ENCODE measurements at places on chromosomes 5 and 9.

DNA sequence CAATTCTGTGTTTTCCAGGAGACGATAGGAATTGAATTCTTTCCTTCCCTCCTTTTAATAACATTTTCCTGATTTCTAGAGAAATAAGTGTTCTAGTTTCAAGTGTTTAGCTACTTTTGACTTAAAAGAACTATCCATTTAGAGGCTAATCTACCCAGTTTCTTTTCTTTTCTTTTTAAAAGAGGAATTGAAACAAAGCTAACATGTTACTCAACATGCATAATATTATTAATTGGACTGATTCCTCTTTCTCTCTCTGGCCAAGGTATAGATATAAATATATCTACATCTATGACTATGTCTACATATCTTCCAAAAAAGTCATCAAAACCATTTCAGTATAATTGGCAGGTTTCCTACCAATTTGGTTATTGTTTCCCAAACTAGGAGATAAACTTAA is 309.8 kb downstream of the TRPM3 start:
- no peak for DNase-seq

- DNase-seq, result peak; percentile 19
Measured at GRCh38 chr5:160260881-160261815, 31.8 kb downstream of the FABP6 start.

GRCh38 chr5:110803467-110804326 is 64.9 kb downstream of the SLC25A46 start:
- DNase-seq, result no peak

GRCh38 chr5:147737921-147738320 is 44.6 kb downstream of the JAKMIP2 start:
- no peak for DNase-seq

DNA sequence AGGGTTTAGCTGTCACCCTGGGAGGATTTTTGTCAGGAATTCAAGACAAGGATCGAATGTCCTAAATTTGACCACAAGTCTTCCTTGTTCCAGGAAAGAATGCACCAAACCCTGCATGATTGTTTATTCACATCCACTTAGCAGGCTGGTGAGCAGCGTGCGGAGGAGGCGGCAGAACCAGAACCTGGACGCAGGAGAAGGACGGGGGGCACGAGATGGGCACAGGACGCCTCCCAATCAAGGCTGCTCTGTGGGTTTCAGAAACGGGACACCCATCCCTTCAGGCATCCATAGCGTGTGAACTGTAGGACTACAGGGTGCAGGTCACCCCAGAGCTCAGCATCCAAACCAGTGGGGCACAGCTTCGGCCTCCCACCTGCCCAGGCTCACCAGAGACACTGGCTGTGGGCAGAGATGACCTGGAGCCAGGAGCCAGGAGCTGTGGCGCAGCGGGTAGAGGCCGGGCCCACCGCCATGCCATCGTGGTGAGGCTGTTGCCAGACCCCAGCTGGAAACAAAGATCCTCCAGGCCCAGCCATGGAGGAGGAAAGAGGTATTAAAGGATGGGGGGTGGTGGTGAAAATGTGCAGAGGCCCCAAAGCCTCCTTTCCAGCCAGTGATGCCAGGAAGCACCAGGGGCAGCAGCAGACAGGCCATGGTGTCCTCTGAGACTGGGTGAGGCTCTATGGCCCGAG is 32.3 kb upstream of the ADAMTS2 start:
- peak; percentile 75 for DNase-seq

DNA sequence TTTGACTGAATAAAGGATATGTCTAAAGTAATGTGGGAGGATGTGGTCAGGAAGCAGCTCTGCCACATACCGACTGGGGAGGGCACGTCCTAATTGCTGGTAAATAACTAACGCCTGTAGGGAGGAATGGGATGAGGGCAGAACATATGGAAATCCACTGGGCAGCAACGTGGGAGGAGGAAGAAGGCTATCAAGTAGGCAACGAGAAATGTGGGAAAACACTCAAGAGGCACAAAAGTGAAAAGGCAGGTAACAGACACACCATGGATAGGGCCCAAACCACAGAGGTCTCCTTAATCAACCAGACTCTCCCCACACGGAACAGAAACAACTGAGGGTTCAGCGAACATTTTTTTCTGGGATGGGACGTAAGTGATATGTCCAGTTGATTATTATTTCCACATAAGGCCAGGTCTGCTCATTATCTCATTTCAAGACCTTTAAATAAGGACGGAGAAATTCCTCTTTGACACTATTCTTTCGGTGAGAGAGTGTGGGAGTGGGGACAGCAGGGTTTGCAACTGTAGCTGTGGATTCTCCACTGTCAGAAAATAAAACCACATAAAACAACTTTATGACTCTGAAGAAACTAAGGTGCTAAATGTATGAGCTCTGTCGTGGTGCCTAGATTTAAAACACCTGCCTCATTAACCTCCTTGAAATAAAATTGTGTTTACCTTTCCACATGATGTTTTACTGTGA is 17.0 kb downstream of the IARS1 start:
- DNase-seq, result no peak

DNA sequence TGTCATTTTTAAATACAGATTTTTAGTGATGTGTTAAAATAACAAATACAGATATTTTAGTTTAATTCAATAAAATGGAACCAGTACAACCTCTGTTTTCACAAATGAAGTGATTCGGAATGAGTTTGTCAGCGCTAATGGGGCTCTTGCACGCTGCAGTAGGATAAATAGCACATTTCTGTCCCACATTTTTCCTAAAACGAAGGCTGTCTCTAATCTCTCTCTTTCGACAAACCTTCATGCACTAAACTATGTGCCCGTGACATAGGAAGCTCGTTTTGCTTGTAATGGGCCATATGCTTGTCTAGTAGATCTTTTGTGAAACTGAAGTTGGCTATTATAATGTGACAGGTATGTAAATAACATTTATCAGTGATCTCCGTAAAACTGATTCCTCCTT is 100.5 kb downstream of the INIP start:
- DNase-seq, result no peak

- peak; percentile 70 for DNase-seq
Measured at GRCh38 chr5:75053304-75054133, 1.2 kb upstream of the GCNT4 start.

DNA sequence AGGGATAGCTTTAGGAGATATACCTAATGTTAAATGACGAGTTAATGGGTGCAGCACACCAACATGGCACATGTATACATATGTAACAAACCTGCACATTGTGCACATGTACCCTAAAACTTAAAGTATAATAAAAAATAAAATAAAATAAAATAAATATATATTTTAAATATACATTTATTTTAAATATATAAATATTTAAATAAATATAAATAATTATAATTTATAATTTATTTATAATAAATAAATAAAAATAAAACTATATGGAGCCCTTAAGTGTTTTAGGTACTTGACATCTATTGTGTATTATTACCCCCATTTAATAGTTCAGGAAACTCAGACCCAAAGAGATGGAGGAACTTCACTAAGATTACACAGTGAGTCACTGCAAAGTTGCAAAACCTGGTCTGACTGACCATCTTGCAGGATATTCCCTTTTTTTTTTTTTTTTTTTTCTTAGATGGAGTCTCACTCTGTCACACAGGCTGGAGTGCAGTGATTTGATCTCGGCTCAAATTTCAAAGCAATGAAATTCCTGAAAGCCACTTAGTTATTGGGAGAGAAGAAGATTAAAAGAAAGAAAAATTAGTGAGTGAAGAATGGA is 5.8 kb upstream of the C5orf52 start:
- DNase-seq, result peak; percentile 88

GRCh38 chr9:93677641-93678136 is 101.3 kb downstream of the PHF2 start:
- no peak for DNase-seq

DNA sequence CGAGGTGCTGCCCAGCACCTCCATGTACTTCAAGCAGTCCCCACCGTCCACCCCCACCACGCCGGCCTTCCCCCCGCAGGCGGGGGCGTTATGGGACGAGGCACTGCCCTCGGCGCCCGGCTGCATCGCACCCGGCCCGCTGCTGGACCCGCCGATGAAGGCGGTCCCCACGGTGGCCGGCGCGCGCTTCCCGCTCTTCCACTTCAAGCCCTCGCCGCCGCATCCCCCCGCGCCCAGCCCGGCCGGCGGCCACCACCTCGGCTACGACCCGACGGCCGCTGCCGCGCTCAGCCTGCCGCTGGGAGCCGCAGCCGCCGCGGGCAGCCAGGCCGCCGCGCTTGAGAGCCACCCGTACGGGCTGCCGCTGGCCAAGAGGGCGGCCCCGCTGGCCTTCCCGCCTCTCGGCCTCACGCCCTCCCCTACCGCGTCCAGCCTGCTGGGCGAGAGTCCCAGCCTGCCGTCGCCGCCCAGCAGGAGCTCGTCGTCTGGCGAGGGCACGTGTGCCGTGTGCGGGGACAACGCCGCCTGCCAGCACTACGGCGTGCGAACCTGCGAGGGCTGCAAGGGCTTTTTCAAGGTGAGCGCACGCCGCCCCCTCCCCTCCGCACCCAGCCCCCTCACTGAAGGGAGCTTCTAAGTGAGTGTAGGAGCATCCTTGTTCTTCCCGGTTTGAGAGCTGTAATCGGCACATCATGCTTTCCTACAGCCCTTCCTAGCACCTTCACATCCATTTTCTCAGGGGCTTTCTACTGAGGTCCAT is 6.9 kb downstream of the NR4A3 start:
- DNase-seq, result no peak

All from LHCN-M2 (cell line).